Body of pancreas (tissue), 4 donors: ENCODE measurements at places on chromosomes 6 and 20.

DNA sequence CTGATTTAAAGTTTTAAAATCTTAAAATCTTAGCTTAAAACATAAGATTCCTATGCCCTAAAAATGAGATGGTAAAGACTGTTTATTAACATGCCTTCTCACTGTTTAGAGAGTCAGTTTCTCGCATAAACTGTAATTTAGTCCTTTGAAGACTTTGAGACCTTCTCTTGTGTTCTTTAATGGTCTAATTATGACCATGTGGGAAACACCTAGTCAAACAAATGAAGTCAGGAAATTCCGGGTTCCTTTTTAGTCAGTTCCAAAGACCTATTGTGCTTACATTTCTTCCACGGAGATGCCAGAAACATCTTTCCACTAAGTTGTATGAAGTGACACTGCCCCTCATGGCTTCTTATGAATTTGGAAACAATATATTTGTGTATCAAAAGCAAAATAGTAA is 64.2 kb upstream of the KIF25 start:
- H3K4me1 ChIP-seq, result peaks cover 21% of the 10 kb centered on the region
- peak overlapping the region; percentile 76 for H3K27ac ChIP-seq
- no peak for DNase-seq

DNA sequence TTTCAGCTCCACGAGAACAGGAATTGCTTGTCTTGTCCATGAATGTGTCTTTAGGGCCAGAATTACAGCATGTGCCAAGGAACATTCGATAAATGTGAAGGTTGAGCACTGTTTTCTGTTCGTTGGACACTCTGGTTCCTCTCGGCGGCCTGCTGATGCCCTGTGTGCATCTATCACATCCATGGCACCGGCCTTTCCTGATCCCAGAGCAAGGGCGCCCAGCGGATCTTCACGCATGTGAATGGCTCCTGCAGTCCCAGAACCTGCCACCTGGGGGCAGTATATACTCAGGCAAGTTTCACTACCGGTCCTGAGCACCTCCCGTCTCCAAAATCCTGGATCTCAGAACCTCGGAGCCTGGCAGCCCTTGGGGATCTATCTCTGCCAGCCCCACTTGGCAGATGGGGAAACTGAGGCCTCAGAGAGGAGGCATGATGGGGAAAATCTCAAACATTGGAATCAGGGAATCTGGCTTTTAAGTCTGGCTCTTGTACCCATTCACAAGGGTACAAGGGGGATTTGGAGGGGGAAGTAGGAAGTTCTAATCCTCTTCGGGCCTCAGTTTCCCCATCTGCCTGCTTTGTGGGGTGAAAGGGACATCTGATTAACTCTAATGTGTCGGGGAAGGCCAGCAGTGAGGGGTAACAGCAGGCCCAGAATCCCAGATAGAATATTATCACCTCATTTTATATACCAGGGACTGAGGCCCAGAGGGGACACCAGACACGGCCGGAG is 4.3 kb upstream of the CEBPB start:
- H3K27me3 ChIP-seq, result no peaks in the 10 kb centered on the region
- H3K4me3 ChIP-seq, result no peak overlapping the region

- no peaks in the 10 kb centered on the region for H3K36me3 ChIP-seq
- H3K27ac ChIP-seq, result no peak overlapping the region
- no peak for DNase-seq
- H3K27me3 ChIP-seq, result peaks cover 17% of the 10 kb centered on the region
- H3K4me1 ChIP-seq, result no peaks in the 10 kb centered on the region
Measured at GRCh38 chr20:48585061-48585870, 242.5 kb downstream of the PREX1 start.

- no peak for DNase-seq
- H3K27me3 ChIP-seq, result no peaks in the 10 kb centered on the region
- no peak overlapping the region for H3K27ac ChIP-seq
- H3K36me3 ChIP-seq, result no peaks in the 10 kb centered on the region
- no peaks in the 10 kb centered on the region for H3K4me1 ChIP-seq
Measured at GRCh38 chr20:48667889-48668413, 159.8 kb downstream of the PREX1 start.

DNA sequence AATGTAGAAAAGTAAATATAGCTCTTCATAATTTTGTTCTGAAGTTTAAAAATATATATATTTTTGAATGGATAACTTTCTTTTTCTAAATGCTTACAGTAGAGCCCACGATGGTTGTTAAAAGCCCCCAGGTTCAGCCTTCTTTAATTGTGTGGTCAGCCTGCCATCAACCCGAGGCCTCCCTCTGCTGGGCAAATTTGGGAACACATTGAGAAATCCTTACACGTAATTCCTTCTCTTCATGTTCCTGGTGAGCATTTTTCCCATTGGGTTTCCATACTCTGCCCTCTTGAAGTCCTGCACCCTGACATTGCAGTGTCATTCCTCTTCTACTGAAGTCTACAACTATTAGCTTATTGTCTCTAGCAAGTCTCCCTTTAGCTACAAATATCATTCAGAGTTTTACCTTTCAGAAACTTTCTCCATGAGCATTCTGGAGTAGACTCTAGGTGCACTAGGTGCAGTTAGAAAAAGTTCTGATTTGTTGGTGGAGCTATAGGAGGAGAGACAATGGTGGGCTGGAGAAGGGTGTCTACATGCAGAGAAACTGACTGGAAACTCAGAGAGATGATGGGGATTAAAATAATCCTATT is 40.6 kb downstream of the TRIM38 start:
- H3K27me3 ChIP-seq, result no peaks in the 10 kb centered on the region
- DNase-seq, result peak; percentile 75
- no peak overlapping the region for H3K4me3 ChIP-seq
- no peaks in the 10 kb centered on the region for H3K4me1 ChIP-seq
- no peak overlapping the region for H3K27ac ChIP-seq
